Umbilical cord (tissue), 2 donors: ENCODE measurements at places on chromosomes 6 and 20. TPM values are rescaled to one million over a fixed set of nuclear protein-coding genes. Genes with fewer than 3 reads are reported as not detected.

DNA sequence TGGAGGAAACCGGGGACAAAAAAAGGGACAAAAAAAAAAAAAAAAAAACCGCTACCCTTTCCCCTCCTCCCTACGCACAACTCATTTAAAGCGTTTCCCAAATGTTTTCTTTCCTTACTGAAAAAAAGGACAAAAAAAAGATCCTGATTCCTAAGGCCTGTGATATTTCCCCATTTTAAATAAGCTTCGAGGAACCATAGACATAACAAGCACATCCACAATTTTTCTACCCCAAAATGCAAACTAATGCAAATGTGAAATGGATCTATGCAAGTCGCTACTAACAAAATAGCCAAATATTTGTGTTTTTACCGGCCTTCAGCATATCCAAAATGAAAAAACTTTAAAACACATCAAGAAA lies 1.4 kb upstream of the ZNF217 start:
- peak; percentile 33 for DNase-seq

The ZNF318 gene
- total RNA-seq = 7.7 TPM

The PNRC1 gene
- 179 TPM for total RNA-seq

- DNase-seq = no peak
These were observed 52.1 kb upstream of the PLCB1 start for GRCh38 chr20:8079976-8080375.

GRCh38 chr20:10576411-10577090 lies 97.2 kb downstream of the JAG1 start:
- no peak for DNase-seq

DNA sequence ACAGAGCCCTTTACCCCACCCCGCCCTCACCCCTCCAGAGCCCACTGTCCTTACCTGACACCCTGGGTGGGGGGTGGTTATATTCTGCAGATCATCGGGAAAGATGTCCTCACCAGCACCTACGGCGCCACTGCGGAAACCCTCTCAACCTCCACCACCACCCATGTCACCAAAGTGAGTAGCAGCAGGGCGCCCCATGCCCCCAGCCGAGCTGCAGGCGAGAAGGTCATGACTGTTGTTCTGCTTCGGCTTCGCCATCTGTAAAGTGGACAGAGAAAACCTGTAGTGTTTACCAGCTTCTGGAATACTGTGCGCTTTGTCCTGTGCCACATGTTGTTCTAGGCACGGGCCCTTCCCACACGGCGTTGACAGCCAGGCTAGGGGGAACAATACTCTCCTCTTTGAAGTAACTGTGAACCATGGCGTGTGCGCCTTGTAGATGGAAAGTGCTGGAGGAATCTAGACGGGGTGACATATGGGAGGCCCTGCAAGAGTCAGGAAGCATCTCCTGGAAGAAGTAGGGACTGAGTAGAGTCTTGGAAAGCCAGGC lies 16.5 kb upstream of the AAR2 start:
- no peak for DNase-seq

The PRPH2 gene
- total RNA-seq = 1.4 TPM

- no peak for DNase-seq
These were observed 39.8 kb downstream of the HLA-A start for GRCh38 chr6:29982097-29982496.

The RIPPLY2 gene
- 7.0 TPM for total RNA-seq
